ENCODE measurements at places on chromosomes 6 and 20.

- no peak for DNase-seq
Observed at GRCh38 chr20:60953321-60953720, 298.7 kb upstream of the CDH4 start.

DNA sequence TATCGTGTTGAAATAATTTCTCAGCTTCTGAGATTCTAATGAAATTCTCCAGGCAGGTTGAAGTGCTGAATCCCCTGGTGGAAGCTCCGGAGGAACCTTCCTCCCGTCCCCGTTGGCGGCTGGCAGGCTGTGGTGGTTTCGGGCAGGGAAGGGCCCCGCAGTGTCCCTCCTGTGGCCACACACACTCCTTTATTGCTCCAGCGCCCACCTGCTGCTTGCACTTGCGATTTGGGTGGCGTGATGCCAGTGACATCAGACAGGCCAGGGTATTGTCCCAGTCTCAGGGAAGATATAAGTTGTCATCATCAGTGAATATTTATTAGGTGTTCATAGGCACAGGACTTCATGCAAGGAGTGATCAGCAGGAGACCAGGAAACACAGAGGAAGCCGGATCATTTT lies 530.4 kb downstream of the QKI start:
- no peak for DNase-seq

DNA sequence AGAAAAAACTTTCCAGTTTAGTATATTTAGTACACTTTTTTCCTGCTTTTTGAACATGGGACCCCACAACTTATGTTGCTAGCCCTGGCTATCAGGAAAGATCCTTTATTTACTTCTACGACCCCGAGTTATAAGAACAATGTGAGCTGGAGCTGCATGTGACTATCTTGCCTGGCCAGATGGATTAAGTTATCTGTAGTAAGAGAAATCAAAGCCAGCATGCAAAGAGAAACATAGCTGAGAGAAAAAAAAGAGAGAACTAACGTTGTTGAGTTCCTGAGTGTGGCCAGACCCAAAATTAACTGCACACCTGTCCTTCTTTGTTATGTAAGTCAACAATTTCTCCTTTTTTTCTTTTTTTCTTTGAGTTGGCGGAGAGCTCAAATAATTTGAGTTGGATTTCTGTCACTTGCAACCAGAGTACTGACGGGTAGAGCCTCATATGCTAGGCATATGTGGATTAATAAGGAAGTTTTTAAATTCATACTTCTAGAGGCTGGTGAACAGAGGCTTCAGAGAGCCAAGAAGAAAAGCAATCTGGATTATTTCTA lies 219.5 kb downstream of the HACE1 start:
- DNase-seq = peak; percentile 32

- no peak for DNase-seq
Observed at GRCh38 chr6:134678436-134678889, 271.4 kb downstream of the ALDH8A1 start.

- DNase-seq = no peak
Observed at GRCh38 chr6:1631251-1631650, 21.5 kb downstream of the FOXC1 start.

- no peak for DNase-seq
Observed at GRCh38 chr6:113362301-113363047, 494.7 kb upstream of the MARCKS start.

DNA sequence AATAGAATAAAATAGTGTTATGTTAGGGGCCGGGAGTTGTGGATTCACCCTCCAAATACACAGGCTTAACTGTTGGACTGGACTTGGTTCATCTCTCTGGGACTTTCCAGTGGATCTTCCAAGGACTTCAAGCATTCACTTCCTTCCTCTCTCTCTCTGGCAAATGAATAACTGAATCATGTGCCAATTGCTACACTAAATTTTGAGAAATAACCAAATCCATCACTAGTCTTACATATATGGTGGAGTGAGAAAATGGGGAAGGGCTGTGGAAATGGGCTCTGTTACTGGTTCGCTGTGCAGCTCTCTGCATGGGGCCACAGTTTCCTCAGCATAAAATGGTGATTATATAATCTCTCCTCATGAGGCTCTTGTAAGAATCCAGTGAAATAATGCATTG lies 6.8 kb upstream of the KIAA1755 start:
- DNase-seq = no peak

GRCh38 chr6:170018422-170018935 lies 267.1 kb downstream of the ERMARD start:
- DNase-seq = no peak

DNA sequence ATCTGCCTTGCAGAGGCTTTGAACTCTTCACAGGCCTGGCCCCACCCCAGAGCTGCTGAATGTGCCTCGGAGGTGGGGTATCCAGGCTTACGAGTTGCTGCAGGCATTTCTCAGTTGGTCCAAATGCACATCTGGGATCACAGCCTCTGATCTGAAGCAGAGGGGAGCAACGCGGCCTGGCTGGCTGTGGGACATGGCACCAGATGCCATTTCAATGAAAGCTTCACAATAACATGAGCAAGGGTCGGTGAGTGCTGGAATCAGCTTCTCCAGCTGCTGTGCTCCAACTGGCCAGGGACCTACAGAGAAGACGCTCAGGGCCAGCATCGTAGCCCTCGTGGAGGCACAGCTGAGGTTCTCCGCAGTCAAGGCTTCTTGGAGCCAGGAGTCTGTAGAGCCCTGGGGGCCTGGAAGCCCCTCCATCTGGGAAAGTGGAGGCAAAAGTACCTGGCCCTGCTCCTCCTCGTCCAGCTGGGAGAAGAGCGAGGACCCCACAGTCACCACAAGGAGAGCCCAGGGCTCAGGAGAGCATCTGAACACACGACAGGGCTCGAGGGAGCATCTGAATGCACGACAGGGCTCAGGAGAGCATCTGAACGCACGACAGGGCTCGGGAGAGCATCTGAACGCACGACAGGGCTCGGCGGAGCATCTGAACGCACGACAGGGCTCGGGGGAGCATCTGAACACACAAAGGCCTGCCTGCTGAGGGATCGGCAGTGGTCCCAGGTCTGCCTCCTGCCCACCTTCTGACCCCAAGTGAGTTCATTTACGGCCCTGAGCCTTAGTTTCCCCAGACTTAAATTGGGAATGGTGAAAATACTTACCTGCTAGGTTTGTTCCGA lies 165.2 kb downstream of the DLL1 start:
- no peak for DNase-seq

DNA sequence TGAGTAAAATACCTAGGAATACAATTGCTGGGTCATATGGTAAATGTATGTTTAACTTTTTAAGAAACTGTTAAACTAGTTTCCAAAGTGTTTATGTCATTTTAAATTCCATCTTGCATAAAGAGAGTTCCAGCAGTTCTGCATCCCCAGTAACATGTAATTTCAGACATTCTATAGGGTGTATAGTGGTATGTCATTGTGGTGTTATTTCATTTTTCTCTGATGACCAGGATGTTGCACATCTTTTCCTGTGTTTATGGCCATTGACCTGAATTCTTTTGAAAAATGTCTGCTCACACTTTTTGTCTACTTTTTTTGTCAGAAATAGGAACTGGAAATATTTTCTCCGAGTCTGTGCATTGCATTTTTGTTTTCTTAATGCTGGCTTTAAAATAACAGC lies 128.9 kb downstream of the TMEM200A start:
- DNase-seq = no peak

DNA sequence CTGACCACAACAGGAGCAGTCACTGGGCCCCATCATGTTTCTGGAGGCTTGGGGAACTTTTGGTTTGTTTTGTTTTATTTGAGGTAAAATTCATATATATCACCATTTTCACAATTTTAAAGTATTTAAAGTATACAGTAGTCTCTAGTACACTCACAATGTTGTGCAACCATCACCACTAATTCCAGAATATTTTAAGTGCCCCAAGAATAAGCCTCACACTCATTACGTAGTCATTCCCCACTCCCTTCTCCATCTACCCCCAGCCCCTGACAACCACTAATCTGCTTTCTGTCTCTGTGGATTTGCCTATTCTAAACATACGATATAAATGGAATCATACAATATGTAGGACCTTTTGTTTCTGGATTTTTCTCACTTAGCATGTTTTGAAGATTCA lies 29.0 kb downstream of the RTN4IP1 start:
- no peak for DNase-seq

GRCh38 chr6:1285556-1285955 lies 26.3 kb upstream of the FOXQ1 start:
- no peak for DNase-seq

DNA sequence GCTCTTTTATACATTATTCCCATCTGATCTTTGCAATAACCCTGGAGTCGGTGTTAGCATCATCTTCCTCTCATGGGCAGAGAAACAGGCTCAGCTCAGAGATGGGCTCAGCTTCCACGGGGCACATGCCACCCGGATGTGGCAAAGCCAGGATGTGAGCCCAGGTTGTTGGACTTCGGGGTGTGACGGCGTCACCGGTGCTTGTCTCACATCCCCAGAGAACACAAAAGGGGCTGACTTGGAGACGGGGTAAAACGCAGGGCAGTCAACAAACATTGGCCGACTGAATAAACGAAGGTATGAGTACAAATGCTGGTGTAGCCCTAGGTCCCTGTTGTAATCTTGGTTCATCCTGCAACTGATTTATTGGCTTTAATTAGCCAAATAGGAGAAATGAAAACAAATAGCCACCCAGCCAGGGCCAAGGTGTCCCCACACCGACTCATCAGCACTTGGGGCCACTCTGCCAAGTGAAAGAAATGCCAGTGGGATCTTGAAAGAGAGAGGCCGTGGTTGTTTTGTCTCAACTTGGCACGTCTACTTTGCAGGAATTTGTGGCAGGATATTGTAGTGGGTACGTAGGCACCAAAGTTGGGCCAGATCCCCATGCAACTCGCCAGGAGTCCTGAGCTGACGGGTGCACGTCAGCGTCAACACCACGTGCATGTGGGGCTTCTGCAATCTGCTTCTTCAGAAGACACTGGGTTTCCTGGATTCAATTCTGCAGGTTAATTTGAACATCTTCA lies 42.8 kb downstream of the APCDD1L start:
- DNase-seq = no peak

DNA sequence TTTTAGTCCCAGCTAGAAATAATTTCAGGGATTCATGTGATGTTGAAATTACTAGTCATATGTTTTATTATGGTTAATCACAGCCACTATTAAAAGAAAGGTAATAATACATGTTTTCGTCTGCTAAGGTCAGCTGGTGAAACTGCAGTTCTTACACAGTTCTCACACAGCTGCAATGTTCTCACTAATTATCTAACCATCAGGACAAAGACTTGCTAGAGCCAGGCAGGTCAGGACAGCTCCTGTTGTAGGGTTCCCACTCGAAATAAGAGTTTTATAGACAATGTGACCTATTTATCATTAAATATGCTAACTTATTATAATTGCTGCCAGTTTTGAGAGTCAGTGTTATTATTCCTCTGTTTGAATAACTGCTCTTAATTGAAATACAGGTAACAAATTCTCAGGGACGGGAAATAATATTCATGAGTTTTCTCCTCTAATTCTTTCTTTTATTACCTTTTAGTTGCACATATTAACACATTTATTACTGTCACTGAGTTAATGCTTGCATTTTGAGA lies 97.9 kb downstream of the GJA1 start:
- DNase-seq = no peak

DNA sequence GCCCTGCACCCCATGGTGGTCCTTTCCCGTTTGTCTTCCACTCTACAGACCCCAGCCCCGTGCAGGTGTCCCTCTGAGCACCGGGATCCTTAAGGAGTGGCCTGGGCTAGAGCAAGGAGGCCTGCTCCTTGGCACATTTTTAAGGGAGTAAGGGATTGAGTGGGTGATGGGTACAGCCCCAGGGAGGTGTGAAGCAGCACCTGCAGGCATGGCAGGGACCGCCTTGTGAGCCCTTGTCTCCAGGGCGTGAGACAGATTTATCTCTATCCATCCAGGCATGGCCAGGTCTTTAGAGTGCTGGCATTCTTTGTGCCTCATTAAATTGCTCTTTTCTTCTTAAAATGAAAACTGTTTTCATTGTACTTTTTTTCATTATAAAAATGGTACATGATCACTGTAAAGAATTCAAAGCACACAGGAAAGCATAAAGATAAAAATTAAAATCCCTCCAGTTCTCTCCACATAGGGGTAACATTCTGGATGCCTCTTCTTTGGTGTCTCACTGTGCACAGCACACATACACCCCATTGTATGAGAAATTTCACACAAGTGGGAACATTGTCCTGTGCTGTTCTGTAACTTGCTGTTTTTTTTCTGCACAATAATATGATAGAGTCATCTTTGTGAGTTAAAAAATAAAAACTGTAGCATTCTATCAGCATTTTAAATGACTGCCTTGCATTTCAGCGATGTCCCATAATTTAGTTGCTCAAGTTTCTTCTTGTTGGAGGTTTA lies 31.9 kb upstream of the ZNF831 start:
- no peak for DNase-seq

DNA sequence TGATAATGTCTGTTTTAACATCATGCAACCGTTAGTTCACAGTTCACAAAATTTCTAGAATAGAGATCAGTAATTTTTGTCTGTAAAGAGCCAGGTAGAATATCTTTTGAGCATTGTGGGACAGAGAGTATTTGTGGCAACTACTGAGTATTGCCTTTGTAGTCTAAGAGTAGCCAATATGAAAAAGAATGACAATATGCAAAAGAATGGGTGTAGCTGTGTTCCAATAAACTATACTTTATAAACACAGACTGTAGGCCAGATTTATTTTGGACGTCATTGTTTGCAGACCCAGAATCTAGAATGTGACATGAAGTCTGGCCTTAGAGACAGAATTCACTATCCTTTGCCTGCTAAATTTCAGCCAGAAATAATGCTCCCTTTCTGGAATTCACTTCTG lies 694.1 kb upstream of the MMS22L start:
- no peak for DNase-seq

GRCh38 chr20:32635764-32636163 lies 38.0 kb downstream of the C20orf203 start:
- DNase-seq = no peak

DNA sequence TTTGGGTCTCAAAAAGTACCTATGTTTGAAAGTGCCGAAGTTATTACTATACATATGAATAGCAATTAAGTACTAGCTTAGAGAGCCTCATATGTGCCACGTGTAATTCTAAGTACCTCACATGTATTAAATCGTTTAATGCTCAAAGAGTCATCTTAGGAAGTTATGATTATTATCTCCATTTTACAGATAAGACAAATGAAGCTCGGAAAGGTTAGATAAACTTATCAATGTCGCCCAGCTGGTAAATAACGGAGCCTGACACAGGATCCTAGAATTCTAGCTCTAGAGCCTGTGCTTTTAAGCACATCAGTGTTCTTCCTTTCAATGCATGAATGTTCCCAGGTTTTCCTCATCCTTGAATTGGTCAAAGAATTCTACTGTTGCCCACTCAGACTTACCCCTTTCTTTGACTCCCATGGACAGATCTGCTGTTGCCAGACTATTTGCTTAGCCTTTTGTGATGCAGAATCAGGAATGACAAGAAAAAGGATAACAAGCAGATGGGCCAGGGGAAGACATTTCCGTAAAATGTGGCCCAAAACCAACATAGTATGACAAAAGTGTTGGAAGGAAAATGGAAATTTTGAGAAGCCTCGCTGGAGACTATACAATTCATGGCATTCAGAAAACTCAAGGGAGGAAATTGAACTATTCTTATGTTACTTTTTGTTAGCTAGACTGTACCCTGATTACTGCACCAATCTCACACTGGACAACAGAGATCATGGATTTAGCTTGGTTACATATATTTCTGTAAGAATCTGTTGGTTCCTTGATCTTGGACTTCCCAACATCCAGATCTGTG lies 237.1 kb upstream of the CITED2 start:
- DNase-seq = no peak

- DNase-seq = no peak
Observed at GRCh38 chr6:34969662-34970265, 80.7 kb downstream of the ANKS1A start.
